Thoracic aorta (tissue), 2 donors: ENCODE measurements at places on chromosomes 3 and 15. TPM values are rescaled to one million over a fixed set of nuclear protein-coding genes. Genes with fewer than 3 reads are reported as not detected.

Gene SLCO3A1
- total RNA-seq: 16.5 TPM

Gene ADAMTS9
- 420 TPM for total RNA-seq

Gene CEP70
- 18.4 TPM for total RNA-seq

Gene KIF7
- total RNA-seq: 28.4 TPM

Gene GPR149
- total RNA-seq: not detected

Gene NEK10
- total RNA-seq: 21.4 TPM

Gene NPAP1
- total RNA-seq: not detected

Gene FANCD2OS
- total RNA-seq: not detected

DNA sequence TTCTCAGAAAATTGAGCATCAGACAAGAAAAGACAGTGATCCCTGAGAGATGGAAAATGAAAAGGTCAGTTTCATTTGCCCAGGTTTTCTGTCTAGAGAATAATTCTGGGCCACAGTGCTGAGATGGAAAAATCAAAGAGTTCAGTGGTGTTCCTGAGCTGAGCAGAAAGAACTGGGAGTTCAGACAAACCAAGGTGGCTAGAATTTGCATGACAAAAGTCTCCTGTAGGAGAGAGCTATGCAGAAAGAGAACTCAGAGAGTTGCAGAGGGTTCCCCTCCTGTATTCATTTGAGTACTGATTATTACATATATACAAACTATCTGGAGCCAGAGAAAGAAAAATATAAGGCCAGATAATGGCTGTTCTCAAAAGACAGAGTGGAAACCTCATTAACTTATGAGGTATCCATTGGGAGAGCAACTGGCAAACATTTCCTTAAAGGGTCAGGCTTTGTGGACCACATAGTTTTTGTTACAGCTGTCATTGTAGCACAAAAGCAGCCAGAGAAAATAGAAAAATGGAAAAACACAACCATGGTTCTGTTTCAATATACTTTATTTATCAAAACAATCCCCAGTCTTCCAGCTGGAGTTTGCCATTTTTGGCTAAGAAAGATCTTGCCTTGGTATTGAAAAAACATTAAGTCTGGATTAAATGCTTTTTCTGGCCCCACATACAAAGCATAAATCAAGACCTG, 1004.1 kb downstream of the TBL1XR1 start:
- peak overlapping the region; percentile 81 for H3K27ac ChIP-seq
- H3K4me3 ChIP-seq: no peak overlapping the region
- H3K4me1 ChIP-seq: no peaks in the 10 kb centered on the region
- H3K27me3 ChIP-seq: no peaks in the 10 kb centered on the region
- H3K36me3 ChIP-seq: no peaks in the 10 kb centered on the region

- H3K36me3 ChIP-seq: peaks cover 2% of the 10 kb centered on the region
- H3K4me1 ChIP-seq: no peaks in the 10 kb centered on the region
- no peak overlapping the region for H3K27ac ChIP-seq
- H3K4me3 ChIP-seq: no peak overlapping the region
- DNase-seq: no peak
- H3K27me3 ChIP-seq: no peaks in the 10 kb centered on the region
Observed at GRCh38 chr3:69214241-69214640, 91.8 kb upstream of the LMOD3 start.

GRCh38 chr3:161559177-161559998, 62.8 kb downstream of the OTOL1 start:
- H3K27ac ChIP-seq: no peak overlapping the region
- peaks cover 5% of the 10 kb centered on the region for H3K4me1 ChIP-seq
- no peak overlapping the region for H3K4me3 ChIP-seq
- no peaks in the 10 kb centered on the region for H3K27me3 ChIP-seq

GRCh38 chr3:73781541-73781940, 156.8 kb upstream of the PDZRN3 start:
- peak overlapping the region; percentile 1 for H3K4me3 ChIP-seq
- H3K27me3 ChIP-seq: no peaks in the 10 kb centered on the region
- DNase-seq: no peak
- peak overlapping the region; percentile 16 for H3K27ac ChIP-seq
- peaks cover 34% of the 10 kb centered on the region for H3K4me1 ChIP-seq
- H3K36me3 ChIP-seq: no peaks in the 10 kb centered on the region

DNA sequence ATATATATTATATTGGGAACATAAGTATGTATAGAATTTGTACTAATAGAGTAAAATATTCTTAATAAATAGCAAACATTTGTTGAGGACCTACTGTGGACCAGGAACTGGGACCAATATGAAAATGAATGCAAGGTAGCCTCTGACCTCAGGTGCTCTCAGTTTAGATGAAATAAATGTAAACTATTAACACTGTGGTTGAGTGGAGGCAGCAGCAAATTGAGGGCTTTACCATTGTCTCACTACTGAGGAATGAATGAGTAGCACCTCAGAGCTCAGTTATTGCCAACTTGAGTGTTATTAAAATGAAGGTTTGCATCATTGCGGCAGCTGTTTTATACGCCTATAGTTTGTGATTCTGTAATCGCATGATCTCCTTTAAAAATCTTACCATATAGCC, 90.9 kb upstream of the CGNL1 start:
- H3K4me1 ChIP-seq: no peaks in the 10 kb centered on the region
- H3K36me3 ChIP-seq: peaks cover 11% of the 10 kb centered on the region
- no peak overlapping the region for H3K27ac ChIP-seq
- no peak overlapping the region for H3K4me3 ChIP-seq

- H3K36me3 ChIP-seq: no peaks in the 10 kb centered on the region
- H3K27me3 ChIP-seq: no peaks in the 10 kb centered on the region
- H3K4me1 ChIP-seq: no peaks in the 10 kb centered on the region
- no peak overlapping the region for H3K4me3 ChIP-seq
Observed at GRCh38 chr3:79618883-79619282, 148.9 kb downstream of the ROBO1 start.

DNA sequence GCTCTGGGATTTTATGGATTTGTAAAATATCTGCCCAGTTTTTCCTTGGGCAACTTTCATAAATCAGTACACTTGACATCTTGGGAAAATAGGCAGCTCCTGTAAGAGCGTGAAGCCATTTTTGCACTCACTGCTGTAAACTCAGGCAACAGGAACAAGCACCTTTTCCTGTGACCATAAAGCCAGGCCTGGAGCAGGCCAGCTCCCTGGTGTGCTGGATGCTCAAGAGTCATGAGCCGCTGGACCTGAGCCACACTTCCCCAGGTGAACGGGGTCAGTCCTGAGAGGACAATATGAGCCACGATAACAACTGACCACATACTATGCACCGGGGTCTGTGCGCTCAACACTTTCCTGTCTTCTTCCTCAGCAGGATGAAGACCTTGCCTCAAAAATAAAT, 158.2 kb downstream of the NUP210 start:
- no peaks in the 10 kb centered on the region for H3K36me3 ChIP-seq
- DNase-seq: no peak
- no peaks in the 10 kb centered on the region for H3K27me3 ChIP-seq
- H3K4me1 ChIP-seq: no peaks in the 10 kb centered on the region
- H3K27ac ChIP-seq: no peak overlapping the region

DNA sequence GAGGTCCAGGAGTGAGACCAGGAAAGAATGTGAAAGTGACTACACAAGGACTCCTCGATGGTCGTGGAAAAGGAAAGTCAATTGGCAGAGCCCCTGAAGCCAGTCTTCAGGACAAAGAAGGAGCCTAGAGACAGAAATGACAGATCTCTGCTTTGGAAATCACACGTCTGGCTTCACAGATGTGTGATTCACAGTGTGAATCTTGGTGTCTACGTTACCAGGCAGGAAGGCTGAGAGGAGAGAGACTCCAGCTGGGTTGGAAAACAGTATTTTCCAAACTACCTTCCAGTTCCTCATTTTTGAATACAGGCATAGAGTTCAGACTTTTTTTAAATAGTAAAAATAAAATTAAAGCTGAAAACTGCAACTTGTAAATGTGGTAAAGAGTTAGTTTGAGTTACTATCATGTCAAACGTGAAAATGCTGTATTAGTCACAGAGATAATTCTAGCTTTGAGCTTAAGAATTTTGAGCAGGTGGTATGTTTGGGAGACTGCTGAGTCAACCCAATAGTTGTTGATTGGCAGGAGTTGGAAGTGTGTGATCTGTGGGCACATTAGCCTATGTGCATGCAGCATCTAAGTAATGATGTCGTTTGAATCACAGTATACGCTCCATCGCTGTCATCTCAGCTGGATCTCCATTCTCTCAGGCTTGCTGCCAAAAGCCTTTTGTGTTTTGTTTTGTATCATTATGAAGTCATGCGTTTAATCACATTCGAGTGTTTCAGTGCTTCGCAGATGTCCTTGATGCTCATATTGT, 6.0 kb downstream of the CCR2 start:
- H3K4me1 ChIP-seq: no peaks in the 10 kb centered on the region
- H3K27ac ChIP-seq: no peak overlapping the region
- DNase-seq: no peak
- no peaks in the 10 kb centered on the region for H3K36me3 ChIP-seq
- H3K27me3 ChIP-seq: no peaks in the 10 kb centered on the region

- peaks cover 13% of the 10 kb centered on the region for H3K36me3 ChIP-seq
- no peak for DNase-seq
- H3K4me3 ChIP-seq: no peak overlapping the region
- no peak overlapping the region for H3K27ac ChIP-seq
- H3K27me3 ChIP-seq: no peaks in the 10 kb centered on the region
Observed at GRCh38 chr15:69443032-69443611, 9.5 kb upstream of the RPLP1 start.

- peak overlapping the region; percentile 82 for H3K27ac ChIP-seq
- DNase-seq: no peak
- peaks cover 6% of the 10 kb centered on the region for H3K36me3 ChIP-seq
- peak overlapping the region; percentile 85 for H3K4me3 ChIP-seq
Observed at GRCh38 chr15:84653584-84653909, 536 bp downstream of the WDR73 start.

DNA sequence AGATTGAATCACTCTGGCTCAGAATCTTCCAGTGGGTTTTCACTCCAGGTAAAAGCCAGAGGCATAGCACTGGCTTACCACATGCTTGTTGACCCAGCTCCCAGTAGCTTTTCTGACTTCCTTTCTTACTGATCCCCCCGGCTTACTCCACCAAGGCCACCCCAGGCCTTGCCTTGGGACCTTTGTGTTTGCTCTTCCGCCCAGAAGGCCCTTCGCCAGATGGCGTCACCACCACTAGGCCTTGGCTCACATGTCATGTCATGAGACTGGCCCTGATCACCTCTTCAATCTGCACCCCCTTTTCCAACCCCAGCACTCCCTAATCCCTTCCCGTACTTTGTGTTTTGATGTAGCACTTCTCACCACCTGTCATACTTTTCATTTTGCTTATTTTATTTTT, 98.5 kb upstream of the UMPS start:
- peaks cover 28% of the 10 kb centered on the region for H3K36me3 ChIP-seq
- no peak overlapping the region for H3K27ac ChIP-seq
- no peaks in the 10 kb centered on the region for H3K27me3 ChIP-seq
- no peak for DNase-seq
- H3K4me3 ChIP-seq: no peak overlapping the region
- no peaks in the 10 kb centered on the region for H3K4me1 ChIP-seq

- peak overlapping the region; percentile 23 for H3K27ac ChIP-seq
- H3K4me3 ChIP-seq: no peak overlapping the region
Observed at GRCh38 chr3:135964160-135964955, 1.2 kb upstream of the PPP2R3A start.

GRCh38 chr3:63132461-63133250, 145.5 kb upstream of the SYNPR start:
- no peaks in the 10 kb centered on the region for H3K27me3 ChIP-seq
- H3K4me3 ChIP-seq: no peak overlapping the region
- no peak for DNase-seq
- H3K27ac ChIP-seq: no peak overlapping the region
- H3K36me3 ChIP-seq: no peaks in the 10 kb centered on the region

DNA sequence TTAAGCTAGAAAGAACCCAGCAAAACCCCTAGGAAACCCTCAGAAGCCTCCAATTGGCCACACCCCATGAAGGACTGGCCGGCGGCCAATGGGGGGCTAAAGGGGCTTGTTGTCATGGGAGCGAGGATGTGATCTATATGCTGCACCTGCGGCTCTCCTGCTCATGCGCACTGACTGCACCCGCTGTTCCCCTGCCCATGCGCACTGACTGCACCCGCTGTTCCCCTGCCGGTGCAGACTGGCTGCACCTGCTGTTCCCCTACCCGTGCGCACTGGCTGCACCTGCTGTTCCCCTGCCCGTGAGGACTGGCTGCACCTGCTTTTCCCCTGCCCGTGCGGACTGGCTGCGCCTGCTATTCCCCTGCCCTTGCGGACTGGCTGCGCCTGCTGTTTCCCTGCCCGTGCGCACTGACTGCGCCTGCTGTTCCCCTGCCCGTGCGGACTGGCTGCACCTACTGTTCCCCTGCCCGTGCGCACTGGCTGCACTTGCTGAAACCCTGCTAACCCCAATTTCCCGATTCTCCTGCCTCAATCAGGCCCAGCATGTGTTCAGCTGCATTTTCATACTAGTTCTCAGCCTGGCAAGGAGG, 16.8 kb upstream of the MCCC1 start:
- H3K4me3 ChIP-seq: peak overlapping the region; percentile 31
- H3K36me3 ChIP-seq: no peaks in the 10 kb centered on the region
- DNase-seq: no peak
- no peaks in the 10 kb centered on the region for H3K27me3 ChIP-seq

DNA sequence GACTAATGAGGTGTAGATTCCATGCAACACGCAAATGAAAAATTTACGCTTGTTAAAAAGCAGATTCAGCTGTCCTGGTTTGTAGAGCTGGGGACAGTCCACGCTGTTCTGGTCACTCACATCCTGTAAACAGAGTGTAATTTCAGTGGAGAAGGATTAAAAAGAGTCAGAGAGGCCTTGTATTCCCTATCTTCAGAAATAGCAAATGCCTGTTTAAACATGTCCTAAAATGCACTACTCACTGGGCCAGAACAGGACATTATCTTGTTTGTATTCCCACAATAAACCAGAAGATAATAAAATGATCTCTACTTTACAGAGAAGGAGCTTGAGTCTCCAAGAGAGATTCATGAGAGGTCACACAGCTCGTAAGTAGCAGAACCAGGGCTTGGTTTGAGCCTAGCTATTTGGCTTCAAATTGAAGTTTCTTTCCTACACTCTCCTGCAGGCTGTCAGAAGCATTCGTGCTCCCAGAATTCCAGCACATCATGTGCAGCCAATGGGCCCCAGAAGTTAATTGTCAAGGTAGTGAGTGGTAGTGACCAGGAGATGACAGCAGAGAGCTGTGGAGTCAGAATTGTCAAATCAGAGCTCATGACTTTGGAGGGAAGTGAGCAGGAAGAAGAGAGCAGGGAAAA, 242.5 kb downstream of the ATP8B4 start:
- H3K27ac ChIP-seq: peak overlapping the region; percentile 80
- H3K4me1 ChIP-seq: peaks cover 25% of the 10 kb centered on the region
- DNase-seq: no peak
- H3K27me3 ChIP-seq: no peaks in the 10 kb centered on the region

GRCh38 chr3:55364421-55364820, 122.7 kb downstream of the WNT5A start:
- H3K36me3 ChIP-seq: no peaks in the 10 kb centered on the region
- DNase-seq: no peak
- no peaks in the 10 kb centered on the region for H3K27me3 ChIP-seq
- no peak overlapping the region for H3K27ac ChIP-seq
- H3K4me3 ChIP-seq: no peak overlapping the region
